ENCODE measurements at places on chromosomes 12 and 14. TPM values are rescaled to one million over a fixed set of nuclear protein-coding genes. Genes with fewer than 3 reads are reported as not detected.

- H3K4me3 ChIP-seq, result no peak overlapping the region
- H3K36me3 ChIP-seq, result peaks cover 22% of the 10 kb centered on the region
- no peaks in the 10 kb centered on the region for H3K27me3 ChIP-seq
- no peak for DNase-seq
- peaks cover 9% of the 10 kb centered on the region for H3K4me1 ChIP-seq
Observed at GRCh38 chr12:49064767-49065152, 4.2 kb upstream of the KMT2D start.

DNA sequence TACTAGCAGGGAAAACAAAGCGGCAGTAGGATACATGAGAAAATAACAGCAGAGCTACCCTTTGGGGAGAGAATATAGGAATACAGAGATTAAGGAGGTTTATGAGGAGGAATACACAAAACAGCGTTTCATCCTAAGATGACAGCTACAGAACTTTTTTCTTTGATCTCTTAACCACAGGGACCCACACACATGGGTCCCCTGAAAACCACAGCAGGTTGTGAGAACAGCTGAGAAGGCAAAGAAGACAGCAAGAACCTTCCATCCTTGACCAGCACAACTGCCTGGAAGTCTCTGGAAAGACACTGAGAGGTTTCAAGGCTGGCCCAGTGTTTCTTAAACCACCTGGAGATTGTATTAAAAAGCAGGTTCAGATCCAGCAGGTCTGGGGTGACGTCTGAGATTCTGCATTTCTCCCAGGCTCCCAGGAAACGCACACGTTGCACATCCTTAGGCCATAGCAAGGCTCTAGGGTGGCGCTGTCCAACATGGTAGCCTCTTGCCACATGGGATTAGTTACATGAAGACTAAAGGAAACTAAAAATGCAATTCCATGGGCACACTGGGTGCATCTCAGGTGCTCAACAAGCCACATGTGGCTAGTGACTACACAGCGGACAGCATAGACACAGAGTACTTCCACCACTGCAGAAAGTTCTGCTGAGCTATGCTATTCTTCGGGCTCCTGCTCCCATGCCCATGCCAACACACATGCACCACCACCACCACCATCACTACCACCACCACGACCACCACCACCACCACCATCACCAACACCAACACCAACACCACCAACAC lies 92.3 kb downstream of the FOXN3 start:
- H3K4me3 ChIP-seq, result no peak overlapping the region
- H3K4me1 ChIP-seq, result no peaks in the 10 kb centered on the region
- H3K27ac ChIP-seq, result no peak overlapping the region
- no peak for DNase-seq
- no peaks in the 10 kb centered on the region for H3K27me3 ChIP-seq

- no peaks in the 10 kb centered on the region for H3K36me3 ChIP-seq
- H3K27ac ChIP-seq, result no peak overlapping the region
- H3K4me3 ChIP-seq, result no peak overlapping the region
- no peaks in the 10 kb centered on the region for H3K27me3 ChIP-seq
- no peak for DNase-seq
- no peaks in the 10 kb centered on the region for H3K4me1 ChIP-seq
Observed at GRCh38 chr12:103272949-103273348, 222.8 kb downstream of the C12orf42 start.

The SLC25A21 gene
- total RNA-seq, result 1.4 TPM

GRCh38 chr12:111964935-111965334 lies 48.0 kb downstream of the TMEM116 start:
- no peaks in the 10 kb centered on the region for H3K4me1 ChIP-seq
- H3K27ac ChIP-seq, result no peak overlapping the region
- no peaks in the 10 kb centered on the region for H3K27me3 ChIP-seq
- no peak overlapping the region for H3K4me3 ChIP-seq

DNA sequence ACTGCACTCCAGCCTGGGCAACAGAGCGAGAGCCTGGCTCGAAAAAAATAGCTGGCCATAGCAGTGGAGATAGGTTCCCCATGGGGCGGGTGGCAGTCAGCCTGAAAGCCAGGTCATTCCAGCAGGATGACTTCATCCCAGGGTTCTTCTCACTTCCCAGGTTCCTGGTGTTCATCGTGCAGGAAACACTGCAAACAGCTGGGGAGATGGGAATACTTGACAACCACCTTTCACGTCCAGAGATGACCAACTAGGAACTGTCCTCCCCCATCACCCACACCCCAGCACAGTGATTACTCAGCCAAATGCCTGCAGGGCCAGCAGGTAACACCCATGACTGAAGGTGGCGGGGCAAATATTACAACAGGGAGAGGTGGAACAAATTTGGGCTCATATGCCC lies 1.7 kb downstream of the VSIG10 start:
- peaks cover 22% of the 10 kb centered on the region for H3K36me3 ChIP-seq
- H3K4me3 ChIP-seq, result peak overlapping the region; percentile 77
- H3K4me1 ChIP-seq, result peaks cover 39% of the 10 kb centered on the region
- no peak overlapping the region for H3K27ac ChIP-seq

DNA sequence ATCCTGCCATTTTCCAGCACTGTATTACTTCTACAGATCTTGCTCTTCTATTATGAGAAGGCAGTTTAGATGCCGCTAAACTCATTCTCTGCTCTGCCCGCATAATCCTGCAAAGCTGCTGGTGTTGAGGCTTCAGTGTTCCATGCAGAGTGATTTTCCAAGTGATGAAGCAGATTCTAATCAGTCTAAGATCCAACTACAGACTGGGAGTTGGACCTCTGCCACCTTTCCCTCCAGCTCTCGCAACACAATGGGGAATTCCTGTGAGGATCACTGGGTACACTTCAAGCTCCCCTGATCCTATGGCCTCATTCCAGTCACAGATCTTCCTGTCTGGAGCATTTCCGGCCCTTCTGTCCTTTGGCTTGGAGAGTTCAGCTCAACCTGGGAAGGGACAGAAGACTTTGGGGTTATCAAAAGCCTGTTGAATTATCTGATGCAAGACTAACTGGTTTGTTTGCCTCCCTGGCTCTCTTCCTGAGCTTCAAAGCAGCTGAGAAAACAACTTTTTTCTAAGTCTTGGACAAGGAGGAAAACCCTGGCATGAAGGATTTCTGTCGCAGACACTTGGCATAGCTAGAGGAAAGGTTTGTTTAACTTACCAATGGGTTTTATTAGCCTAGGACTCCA lies 333.9 kb downstream of the ZFP36L1 start:
- H3K4me3 ChIP-seq, result peak overlapping the region; percentile 40
- H3K36me3 ChIP-seq, result no peaks in the 10 kb centered on the region
- peak overlapping the region; percentile 90 for H3K27ac ChIP-seq
- H3K4me1 ChIP-seq, result peaks cover 35% of the 10 kb centered on the region
- peak; percentile 45 for DNase-seq

DNA sequence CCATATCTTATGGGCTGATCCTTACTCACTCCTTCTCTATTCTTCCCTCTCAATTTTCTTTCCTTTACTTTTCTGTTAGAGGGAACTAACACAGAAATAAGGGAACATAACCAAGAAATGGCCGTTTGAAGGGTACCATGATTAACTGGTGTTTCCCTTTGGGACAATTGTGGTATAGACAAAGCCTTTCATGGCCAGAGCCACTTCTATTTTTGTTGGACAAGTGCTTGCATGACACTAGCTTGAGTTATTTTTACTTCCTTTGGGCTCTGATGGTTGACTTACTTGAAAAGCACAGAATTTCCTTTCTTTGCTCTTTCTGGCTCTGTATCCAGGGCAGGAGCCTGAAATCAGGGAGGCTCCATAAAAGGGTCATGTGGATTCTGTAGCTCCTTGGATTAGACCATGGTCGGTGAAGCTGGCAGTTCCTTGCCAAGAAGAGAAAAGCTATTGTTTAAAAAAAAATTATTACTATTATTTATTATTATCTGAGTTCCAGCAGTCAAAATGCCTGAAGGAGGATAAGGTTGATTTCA lies 130.6 kb downstream of the KTN1 start:
- H3K4me1 ChIP-seq, result peaks cover 19% of the 10 kb centered on the region
- no peak overlapping the region for H3K4me3 ChIP-seq
- DNase-seq, result no peak
- H3K27me3 ChIP-seq, result no peaks in the 10 kb centered on the region
- H3K27ac ChIP-seq, result no peak overlapping the region
- no peaks in the 10 kb centered on the region for H3K36me3 ChIP-seq

DNA sequence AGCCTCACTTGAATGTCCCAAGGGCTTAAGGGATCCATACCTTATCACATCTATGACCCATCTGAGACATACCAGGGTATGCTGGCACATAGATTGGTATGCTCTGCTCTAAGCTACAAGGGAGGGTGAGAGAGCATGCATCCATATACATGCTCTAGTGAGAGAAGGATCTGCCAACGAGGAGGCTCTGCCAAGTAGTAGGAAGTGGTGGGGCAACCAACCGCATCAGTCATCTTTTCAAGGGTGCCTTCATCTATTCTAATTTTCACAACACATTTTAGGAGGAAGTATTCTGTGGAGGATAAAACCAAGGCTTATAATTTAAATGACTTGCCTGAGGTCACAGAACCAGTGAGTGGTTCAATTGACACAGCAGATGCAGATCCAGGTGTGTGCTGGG lies 6.6 kb upstream of the PPM1A start:
- no peak for DNase-seq
- H3K27ac ChIP-seq, result no peak overlapping the region
- no peaks in the 10 kb centered on the region for H3K36me3 ChIP-seq
- H3K4me1 ChIP-seq, result no peaks in the 10 kb centered on the region
- no peaks in the 10 kb centered on the region for H3K27me3 ChIP-seq
- H3K4me3 ChIP-seq, result no peak overlapping the region

- H3K36me3 ChIP-seq, result no peaks in the 10 kb centered on the region
- H3K27me3 ChIP-seq, result no peaks in the 10 kb centered on the region
- no peak overlapping the region for H3K27ac ChIP-seq
Observed at GRCh38 chr12:26728205-26729050, 104.6 kb downstream of the ITPR2 start.

DNA sequence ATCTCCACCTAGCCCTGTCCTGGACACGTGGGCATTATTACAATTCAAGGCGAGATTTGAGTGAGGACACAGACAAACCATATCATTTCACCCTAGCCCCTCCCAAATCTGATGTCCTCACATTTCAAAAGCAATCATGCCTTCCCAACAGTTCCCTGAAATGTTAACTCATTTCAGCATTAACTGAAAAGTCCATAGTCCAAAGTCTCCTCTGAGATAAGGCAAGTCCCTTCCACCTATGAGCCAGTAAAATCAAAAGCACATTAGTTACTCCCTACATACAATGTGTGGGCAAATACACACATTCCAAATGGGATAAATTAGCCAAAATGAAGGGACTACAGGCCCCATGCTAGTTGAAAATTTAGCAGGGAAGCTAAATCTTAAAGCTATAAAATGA lies 546.0 kb upstream of the LMO3 start:
- no peaks in the 10 kb centered on the region for H3K27me3 ChIP-seq
- no peak for DNase-seq
- no peaks in the 10 kb centered on the region for H3K36me3 ChIP-seq
- H3K4me1 ChIP-seq, result no peaks in the 10 kb centered on the region
- H3K27ac ChIP-seq, result no peak overlapping the region

The SERPINA9 gene
- total RNA-seq, result not detected

GRCh38 chr12:68435299-68435637 lies 103.1 kb upstream of the MDM1 start:
- H3K27me3 ChIP-seq, result peaks cover 15% of the 10 kb centered on the region
- no peaks in the 10 kb centered on the region for H3K4me1 ChIP-seq
- no peaks in the 10 kb centered on the region for H3K36me3 ChIP-seq
- H3K4me3 ChIP-seq, result no peak overlapping the region
- no peak for DNase-seq

The P2RX7 gene
- not detected for total RNA-seq

DNA sequence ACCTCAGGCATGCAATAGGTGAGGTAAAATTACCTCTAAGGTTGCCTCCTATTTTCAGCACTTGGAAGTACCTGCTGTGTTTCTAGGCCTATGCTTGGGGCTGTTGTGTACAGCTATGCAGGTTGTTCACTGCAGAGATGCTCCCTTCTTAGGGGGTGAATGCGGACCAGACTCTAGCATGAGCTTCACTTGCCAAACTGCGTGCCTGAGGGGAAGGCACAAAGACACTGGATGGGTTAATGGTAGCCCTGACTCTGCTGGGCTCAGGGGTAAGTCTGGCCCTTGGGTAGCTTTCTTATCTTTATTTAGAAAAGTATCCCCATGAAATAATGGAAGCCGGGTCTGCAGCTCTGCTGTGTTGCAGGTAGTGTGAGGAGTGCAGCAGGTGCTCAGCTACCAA lies 35.7 kb downstream of the B4GALNT3 start:
- no peak overlapping the region for H3K27ac ChIP-seq
- H3K36me3 ChIP-seq, result no peaks in the 10 kb centered on the region
- DNase-seq, result no peak
- H3K27me3 ChIP-seq, result no peaks in the 10 kb centered on the region
- H3K4me3 ChIP-seq, result no peak overlapping the region
- peaks cover 19% of the 10 kb centered on the region for H3K4me1 ChIP-seq

DNA sequence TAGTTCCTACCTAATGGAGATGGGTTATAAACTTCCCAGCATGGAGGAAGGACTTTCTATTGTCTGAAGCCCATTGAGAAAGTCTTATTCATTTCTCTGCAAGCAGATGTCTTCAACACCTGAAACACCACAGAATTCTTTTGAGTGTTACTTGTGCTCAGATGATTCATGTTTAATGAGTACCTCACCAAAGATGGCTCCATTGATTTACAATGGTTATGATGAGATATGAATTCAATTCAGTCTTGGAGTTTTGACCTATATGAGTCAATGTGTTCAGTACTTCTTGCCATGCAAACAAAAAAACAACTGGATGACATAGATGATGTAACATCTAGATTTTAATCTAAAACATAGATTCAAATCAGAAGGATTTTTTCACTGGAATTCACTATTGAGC lies 15.4 kb upstream of the PAWR start:
- H3K4me3 ChIP-seq, result no peak overlapping the region
- H3K27me3 ChIP-seq, result no peaks in the 10 kb centered on the region
- peaks cover 7% of the 10 kb centered on the region for H3K36me3 ChIP-seq

DNA sequence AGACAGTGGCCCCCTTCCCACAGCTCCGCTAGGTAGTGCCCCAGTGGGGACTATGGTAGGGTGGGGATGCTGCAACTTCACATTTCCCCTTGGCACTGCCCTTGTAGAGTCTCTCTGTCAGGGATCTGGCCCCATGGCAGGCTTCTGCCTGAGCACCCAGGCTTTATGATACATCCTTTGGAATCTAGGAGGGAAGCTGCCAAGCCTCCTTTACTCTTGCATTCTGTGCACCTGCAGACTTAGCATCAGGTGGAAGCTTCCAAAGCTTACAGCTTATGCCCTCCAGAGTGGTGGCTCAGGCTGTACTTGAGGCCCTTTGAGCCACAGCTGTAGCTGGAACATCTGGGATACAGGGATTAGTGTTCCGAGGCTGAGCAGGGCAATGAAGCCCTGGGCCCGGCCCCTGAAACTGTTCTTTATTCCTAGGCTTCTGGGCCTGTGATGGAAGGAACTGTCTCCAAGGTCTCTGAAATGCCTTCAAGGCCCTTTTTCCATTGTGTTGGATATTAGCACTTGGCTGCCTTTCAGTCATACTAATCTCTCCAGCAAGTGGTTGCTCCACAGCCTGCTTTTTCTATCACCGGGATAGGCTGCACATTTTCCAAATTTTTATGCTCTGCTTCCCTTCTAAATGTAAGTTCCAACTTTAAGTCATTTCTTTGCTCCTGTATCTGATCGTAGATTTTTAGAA lies 22.2 kb upstream of the OR6J1 start:
- H3K4me1 ChIP-seq, result peaks cover 23% of the 10 kb centered on the region
- H3K27me3 ChIP-seq, result no peaks in the 10 kb centered on the region
- DNase-seq, result no peak
- H3K4me3 ChIP-seq, result no peak overlapping the region
- H3K36me3 ChIP-seq, result no peaks in the 10 kb centered on the region
- H3K27ac ChIP-seq, result no peak overlapping the region
